NCI-H774 (cell line): ENCODE measurements at places on chromosomes 4 and X.

GRCh38 chr4:150160473-150160872, 82.2 kb downstream of the DCLK2 start:
- no peak for DNase-seq

DNA sequence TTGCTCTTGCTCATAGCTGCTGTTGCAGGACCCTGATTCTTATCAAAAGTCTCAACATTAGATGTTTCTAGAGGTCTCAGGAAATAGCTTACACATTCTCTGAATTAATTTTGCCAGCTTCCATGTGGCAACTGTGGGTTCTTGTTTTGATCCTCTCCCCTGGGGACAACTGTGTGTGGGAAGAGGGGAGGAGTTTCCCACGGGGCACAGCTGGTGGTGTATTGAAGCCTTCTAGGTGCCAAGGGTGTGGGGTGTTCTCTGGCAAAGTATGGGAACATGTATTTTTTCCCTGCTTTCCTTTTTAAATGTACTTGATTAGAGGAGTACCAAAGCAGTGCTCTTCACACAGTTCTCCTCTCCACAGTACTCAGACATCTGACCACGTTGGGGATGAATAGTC, 212.7 kb downstream of the RPA4 start:
- DNase-seq: no peak

DNA sequence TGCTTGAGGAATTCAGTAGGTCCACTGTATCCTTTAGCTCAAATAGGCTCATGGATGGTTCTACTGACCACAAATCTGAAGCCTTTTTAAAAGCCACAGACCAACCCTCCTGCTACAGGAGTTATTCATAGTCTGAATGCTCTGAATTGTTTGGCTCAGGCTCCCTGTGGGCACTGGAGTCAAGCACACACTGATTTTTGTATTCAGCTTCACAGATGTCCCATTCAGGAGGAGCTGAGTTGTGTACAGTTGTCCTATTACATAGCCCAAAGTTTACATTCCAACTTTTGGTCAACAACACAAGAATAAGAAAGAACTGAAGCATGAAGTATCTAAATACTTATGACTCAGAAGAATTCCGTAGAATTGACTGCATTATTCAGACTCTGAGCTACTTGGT, 243.9 kb downstream of the UNC5C start:
- DNase-seq: no peak

GRCh38 chr4:159823743-159824142, 720.9 kb downstream of the RAPGEF2 start:
- DNase-seq: no peak

DNA sequence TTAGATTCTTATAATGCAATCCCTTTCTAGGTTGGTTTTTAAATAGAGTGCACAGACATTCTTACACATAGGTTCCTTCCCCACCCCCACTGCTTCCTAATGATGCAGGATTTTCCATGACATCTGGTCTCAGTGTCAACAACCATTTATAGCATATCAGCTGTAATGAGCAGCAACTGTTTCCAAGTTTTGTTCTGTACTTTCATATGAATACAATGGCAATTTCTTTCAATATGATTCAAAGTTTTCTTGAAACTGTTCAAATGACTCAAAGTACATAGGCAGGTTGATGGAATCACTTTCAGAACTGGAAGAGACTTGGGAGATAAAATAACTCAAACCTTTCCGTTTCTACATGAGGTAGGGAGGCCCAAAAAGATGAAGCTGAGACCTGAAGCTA, 220.7 kb downstream of the CAMK2D start:
- DNase-seq: no peak

GRCh38 chr4:184731056-184731455, 2.8 kb downstream of the CENPU start:
- no peak for DNase-seq

- no peak for DNase-seq
Measured at GRCh38 chrX:132463411-132463810, 25.4 kb downstream of the MBNL3 start.

- no peak for DNase-seq
Measured at GRCh38 chrX:130162094-130162735, 3.4 kb downstream of the AIFM1 start.

DNA sequence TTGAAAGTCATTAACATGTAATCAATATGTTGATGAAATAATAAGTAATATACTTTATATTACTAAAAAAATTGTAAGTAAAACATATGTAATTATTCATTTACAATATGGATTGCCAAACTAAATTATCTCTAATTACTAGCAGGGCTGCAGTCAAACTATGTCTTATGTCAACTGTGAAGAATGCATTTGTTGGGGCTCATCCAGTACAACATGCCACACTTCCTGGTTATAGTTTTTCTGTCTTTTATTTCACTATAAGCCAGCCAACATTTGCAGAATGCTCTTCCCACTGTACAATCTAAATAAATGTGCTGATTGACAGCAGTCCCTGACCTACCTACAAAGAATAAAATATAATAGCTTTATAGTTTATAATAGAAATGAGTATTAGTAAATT, 975.4 kb upstream of the NDST4 start:
- DNase-seq: no peak

- DNase-seq: no peak
Measured at GRCh38 chr4:150909116-150909515, 106.0 kb downstream of the LRBA start.

GRCh38 chrX:100649550-100650356, 5.8 kb downstream of the SRPX2 start:
- DNase-seq: no peak
